ENCODE measurements at places on chromosomes 6 and 20.

- no peak for DNase-seq
Observed at GRCh38 chr20:48831718-48832404, 4.1 kb upstream of the PREX1 start.

DNA sequence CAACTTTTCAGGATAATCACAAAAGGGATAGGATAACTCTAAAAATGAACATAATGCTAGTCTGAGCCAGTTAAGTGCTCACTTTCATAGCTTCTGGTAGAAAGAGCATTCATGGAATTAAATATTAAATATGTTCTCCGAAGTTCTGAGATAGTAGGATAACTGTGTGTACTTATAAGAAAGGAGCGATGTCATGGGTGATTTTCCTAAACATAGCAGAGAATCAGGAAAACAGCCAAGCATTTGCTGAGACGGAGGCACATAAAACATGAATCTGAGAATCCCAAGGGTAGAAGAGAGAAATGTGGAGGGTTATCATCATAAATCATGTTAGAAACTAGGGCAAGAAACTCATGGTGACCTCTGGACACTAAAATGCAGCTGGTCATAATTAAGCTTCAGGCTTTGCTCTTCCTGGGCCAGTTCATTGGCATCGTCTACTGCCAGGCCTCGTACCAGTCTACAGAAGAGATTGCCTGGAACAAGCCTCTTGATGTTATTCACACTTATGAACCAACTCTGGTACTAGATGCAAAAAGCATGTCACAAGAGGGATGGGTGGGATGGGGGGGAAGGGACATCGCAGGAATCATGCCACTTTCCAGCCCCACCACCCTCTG, 436.6 kb downstream of the PRKN start:
- no peak for DNase-seq

- no peak for DNase-seq
Observed at GRCh38 chr6:14462566-14462965, 345.0 kb downstream of the CD83 start.

DNA sequence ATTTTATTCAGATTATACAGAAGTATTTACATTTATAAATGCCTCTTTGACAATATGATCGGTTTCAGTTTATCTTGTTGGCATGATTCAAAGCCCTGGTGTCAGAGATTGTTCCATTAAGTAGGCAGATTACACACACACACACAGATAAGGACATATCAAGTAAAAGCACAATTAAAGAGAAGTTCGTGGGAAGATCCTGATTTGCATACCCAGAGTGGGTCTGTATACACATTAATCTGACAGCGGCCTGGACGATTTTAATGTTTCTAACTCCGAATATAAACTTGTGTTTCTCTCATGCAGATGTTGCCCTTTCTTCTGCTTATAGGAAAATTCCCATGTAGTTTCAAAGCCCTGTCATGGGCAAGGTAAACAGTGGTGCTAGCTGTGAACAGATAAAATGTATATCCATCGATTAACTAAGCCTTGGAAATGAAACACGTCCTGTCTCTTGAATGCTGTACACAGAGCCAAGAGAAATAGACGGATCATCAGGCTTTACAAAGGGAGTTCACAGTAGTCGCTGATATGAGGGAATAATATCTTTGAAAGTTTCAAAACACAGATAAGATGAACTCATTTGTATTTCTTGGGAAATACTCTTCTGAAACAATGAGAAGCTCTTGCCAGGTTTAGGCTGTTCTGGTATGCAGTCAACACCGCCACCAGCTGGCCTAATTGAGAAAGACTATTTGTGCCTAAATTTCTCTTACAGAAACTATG, 108.2 kb upstream of the GMDS start:
- peak; percentile 0 for DNase-seq

DNA sequence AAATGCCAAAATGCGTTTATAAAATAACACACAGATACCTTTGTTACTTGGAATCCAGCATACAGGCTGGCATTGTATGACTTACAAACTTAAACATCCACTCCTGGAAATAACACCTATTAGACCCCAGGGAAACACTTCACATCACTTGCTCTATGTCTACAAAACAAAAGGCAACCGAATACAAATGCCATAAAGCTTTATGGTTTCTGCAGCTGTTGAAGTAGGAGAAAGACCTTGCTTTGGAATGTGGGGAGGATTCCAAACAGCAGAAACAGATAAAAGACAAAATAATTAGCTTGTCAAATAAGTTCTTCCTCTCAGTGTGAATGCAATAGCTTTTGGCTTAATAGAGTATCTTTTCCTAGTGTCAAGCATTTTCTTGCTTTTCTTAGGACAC, 9.8 kb upstream of the AMD1 start:
- DNase-seq: no peak

DNA sequence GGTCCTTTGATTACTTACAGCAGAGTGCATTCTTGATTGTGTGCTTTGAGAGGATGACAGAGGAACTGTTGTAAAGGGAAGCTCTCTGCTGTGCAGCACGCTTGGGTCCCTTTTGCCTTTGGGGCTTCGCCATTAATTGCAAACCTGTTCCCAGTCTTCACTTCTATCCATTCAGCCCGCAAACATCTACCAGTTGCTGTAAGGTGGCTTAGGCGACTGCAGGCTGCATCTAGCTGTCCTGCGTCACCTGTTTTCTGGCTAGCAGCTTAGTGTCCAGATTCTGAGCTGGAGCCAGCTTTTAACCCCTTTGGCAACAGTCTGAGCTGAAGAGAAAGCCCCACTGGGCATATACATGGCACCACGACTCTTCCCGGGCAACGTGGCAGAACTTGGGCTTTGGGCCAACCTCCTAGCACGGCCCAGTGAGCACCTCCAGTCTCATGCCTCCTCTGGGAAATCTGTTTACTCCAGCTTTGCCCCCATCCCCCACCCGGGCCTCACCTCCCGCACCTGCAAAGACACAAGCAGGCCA, 2.5 kb upstream of the FASTKD5 start:
- peak; percentile 90 for DNase-seq

DNA sequence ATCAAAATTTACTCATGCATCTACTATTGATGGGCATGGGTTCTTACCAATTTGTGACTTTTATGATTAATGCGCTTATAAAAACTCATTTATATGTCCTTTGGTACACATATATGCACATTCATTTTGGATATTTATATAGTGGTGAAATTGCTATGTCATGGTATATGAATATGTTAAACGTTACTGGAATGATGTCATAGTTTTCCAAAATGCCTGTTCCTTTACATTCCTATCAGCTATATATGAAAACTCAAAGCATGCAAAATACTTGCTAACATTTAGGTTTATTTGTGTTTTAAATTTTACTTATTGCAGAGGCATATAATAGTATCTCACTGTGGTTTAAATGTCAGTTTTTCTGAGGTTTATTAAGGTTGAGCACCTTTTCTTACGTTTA, 1403.1 kb downstream of the HACE1 start:
- DNase-seq: no peak

DNA sequence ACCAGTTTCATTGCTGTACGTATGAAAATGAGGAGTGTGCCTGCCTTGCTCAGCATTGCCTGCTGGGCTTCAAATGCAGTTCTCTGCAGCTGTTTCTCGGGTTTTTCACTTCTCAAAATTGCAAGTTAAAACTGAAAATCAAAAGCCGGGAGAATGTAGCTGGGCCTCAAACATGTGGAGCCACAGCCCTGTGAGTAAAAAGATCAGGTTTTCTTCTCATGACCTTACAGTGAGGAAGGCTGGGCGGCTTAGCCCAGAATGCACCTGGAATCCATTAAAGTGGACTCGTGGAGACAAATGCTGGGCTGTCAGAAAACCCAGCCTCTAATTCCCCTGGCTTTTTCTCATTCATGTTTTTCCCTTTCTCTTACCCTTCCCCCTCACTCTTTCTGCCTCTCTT, 34.4 kb downstream of the DSE start:
- no peak for DNase-seq

GRCh38 chr6:136503303-136504029, 46.8 kb downstream of the MAP7 start:
- DNase-seq: no peak

GRCh38 chr6:19994909-19995308, 157.7 kb downstream of the ID4 start:
- no peak for DNase-seq

DNA sequence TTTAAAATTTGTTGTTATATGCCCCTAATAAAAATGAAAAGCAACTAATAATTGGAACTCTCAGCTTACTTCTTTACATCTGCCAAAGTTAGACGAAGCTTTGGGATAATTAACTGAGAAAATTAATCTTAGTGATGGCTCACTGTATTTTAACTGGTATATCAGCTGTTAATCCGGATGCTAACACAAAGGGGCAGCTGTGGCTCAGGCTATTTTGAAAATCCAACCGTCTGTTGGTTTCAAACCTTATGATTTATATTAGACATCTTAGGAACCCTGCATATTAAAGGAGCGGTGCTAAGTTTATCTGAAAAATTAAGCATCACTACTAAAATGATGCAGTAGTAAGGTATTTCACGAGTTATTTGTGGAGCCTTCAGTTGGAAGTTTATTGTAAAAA, 96.6 kb downstream of the AKAP7 start:
- DNase-seq: no peak

GRCh38 chr6:169490246-169490641, 211.6 kb downstream of the WDR27 start:
- DNase-seq: no peak

- no peak for DNase-seq
Observed at GRCh38 chr6:149830731-149831307, 33.3 kb downstream of the LRP11 start.

DNA sequence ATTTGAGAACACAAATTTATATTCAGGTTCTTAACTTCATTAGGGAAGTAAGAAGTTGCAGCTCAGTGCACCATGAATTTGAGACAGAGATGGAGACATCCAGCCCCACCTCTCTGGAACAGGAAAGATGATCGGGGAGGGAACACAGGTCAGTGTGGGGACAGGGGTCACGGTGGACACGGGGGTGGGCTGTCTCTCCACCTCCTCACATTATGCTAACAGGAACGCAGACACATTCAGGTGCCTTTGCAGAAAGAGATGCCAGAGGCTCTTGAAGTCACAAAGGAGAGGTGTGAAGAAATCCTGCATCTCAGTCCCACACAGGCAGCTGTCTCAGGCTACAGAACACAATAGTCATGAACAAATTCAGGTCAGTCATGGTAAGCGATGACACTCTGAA, 3.1 kb downstream of the HLA-C start:
- no peak for DNase-seq
